ENCODE measurements at places on chromosomes 13 and 19.

DNA sequence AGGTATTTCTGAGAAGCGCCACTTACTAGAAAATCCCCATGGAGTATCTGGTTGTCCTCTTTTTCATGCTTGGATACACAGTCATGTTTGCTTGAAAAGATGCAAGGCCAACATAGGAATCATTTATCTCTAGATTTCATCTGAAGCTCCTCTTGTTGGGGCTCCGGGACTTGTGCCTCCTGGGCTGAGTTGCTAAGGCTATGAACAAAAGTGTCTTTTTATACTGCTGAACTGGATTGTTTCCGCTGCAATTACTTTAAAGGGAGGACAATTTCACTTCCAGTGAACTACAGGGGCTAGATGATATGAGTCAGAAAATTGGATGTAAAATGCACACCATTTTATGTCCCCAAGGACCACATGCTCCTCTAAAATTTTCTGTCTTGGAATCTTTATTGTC, 114.1 kb downstream of the TNFSF13B start:
- DNase-seq, result no peak

- DNase-seq, result no peak
These were observed 1.5 kb downstream of the TIMM13 start for GRCh38 chr19:2425622-2426581.

- no peak for DNase-seq
These were observed 12.7 kb upstream of the WBP4 start for GRCh38 chr13:41048640-41049039.

DNA sequence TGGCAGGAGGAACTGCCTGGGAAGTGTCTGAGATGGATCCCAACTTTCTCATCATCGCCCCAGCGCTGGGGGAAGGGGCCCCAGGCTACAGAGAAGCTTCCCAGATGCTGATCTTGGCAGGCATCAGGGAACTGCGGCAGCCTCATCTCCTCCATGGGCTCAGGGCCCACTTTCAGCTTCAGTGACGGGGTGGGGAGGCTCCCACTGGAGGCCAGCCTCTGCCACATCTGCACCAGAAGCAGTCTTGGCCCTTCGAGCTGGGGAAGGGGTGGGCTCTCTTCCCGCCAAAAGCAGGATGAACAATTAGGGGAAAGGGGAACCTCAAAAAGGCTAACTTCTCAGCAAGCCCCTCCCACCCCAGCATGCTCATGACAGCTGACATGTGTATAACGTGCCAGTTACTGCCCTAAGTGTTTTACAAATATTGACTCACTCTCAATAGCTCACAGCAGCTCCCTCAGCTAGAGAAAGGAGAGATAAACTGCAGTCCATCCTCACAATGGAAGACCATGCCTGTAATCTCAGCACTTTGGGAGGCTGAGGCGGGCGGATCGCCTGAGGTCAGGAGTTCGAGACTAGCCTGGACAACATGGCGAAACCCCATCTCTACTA, 7.1 kb upstream of the S1PR2 start:
- no peak for DNase-seq
